ENCODE measurements at places on chromosomes 16 and 17.
A peak's percentile ranks its signal among the peaks of the same experiment; 100 is the strongest.

DNA sequence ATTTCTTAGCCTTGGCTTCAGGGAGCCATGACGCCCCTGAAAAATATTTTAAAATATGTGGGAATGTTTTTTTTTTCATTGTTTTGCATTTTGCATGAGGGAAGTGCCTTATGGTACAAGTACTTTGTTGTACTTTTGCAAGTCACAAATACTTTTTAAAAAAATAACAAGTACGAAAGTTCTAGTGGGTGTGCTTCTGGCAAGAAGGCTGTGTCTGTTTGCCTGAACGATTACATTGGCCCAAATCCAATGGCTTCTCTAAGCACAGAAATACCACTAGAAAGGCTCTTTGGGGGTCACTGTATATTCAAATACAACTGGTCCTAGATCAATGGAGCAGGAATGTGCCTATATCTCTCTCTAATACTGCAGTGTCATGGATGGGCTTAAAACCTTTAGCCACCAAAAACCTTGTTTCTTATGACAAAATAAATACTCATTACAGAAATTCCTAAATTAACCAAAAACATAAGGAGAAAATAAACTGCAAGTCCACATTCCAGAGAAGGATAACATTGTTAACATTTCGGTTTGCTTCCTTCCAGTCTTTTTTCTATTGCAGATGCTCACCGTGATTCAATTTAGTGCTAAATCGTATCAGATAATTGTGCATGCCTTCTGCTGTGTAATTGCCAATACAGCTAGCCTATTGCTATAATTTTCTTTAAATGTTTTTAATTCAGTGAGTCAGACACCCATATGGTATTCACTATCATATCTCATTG is 97.4 kb downstream of the VAT1L start:
- DNase-seq = no peak

DNA sequence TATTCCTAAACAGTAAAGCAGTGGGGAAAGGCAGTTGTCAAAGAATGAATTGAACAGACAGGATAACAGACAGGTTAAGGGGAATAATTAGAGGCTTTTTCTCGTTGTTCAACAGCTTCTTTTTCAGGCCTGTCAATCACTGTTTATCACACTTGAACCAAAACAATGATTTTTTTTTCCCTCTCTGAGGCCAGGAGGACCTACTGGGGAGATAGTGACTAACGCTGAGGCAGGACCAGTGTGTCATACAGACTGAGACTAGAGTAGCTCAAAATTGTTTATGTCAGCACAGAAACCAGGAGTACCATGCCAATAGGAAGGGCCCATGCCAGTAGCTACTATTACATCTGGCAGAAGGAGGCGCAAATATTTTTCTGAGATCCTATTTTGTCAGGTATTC is 41.3 kb upstream of the NLK start:
- no peak for DNase-seq

- DNase-seq = peak; percentile 44
Measured at GRCh38 chr16:88681709-88682451, 4.4 kb downstream of the SNAI3 start.

- no peak for DNase-seq
Measured at GRCh38 chr16:74500907-74501306, 79.6 kb upstream of the CLEC18B start.

DNA sequence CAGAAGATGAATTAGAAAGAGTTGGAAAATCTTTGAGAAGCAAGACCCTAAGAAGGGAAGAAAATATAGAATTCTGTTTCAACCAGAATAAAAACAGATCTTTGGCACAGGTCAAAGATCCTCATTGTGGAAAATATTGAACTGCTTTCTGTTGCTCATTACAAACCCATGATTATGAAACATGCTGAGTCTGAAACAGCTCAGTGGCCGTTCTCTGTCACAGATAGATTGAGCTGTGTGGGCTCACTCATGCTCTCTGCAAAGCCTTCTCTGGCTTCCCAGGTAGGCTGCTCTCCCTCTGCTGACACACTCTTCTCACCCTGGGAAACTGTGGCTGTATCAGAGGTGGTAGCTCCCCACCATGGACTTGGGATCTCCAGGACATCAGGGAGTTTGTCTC is 3.4 kb upstream of the KRT38 start:
- DNase-seq = no peak

- DNase-seq = no peak
Measured at GRCh38 chr16:84509032-84509950, 4.8 kb upstream of the MEAK7 start.

DNA sequence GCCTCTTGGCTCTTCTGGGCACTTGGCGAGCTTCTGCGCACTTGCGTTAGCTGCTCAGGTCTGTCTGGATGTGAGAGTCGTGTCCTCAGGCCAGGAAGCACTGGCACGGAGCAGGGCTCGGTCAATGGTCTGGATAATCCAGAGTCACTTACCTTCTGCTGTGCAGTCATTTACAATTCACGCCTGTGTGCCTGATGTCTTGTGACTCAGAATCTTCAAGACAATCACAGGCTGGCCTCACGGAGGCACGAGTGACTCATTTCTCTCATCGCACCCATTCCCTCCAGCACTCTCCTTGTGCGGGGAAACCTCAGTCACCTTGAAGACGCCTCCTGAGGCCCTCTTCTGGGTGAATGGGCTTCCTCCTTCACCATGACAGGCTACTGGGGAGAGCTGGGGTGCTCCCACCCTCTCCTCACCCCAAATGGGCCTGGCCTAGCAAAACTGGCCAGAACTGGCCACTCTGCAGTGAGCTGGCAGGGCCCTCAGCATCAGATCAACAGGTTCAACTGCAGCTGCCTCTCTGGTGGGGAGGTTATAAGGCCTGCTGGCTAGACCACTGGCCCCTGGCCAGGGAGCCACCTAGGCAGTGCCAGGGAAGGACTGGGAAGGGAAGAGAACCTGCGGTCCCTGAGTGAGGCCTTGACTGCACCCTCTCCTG is 1.9 kb upstream of the CAPN15 start:
- peak; percentile 64 for DNase-seq

- no peak for DNase-seq
Measured at GRCh38 chr16:9932919-9933653, 249.1 kb downstream of the GRIN2A start.

- peak; percentile 21 for DNase-seq
Measured at GRCh38 chr16:1152123-1152638, 725 bp upstream of the CACNA1H start.

- no peak for DNase-seq
Measured at GRCh38 chr17:50518384-50519023, 10.3 kb downstream of the MYCBPAP start.

GRCh38 chr16:81846105-81846504 is 67.0 kb downstream of the PLCG2 start:
- DNase-seq = no peak

Data from activated T-helper 1 cell treated with anti-CD3 and anti-CD28 coated beads, Interleukin-12 subunit alpha, Interleukin-12 subunit beta, Interleukin-2, Interleukin-4 antibody, amounts not matched to agents 30 ng/mL and 10 ng/mL and 1 ng/mL, durations not matched to agents 14 hours and 24 hours and 36 hours (primary cell).